NCI-H1105 treated with DMSO at 0.1 percent for 48 hours (cell line): ENCODE measurements at places on chromosomes 2 and 18.

- DNase-seq, result no peak
These were observed 94.8 kb downstream of the NDUFA10 start for GRCh38 chr2:239930378-239930777.

DNA sequence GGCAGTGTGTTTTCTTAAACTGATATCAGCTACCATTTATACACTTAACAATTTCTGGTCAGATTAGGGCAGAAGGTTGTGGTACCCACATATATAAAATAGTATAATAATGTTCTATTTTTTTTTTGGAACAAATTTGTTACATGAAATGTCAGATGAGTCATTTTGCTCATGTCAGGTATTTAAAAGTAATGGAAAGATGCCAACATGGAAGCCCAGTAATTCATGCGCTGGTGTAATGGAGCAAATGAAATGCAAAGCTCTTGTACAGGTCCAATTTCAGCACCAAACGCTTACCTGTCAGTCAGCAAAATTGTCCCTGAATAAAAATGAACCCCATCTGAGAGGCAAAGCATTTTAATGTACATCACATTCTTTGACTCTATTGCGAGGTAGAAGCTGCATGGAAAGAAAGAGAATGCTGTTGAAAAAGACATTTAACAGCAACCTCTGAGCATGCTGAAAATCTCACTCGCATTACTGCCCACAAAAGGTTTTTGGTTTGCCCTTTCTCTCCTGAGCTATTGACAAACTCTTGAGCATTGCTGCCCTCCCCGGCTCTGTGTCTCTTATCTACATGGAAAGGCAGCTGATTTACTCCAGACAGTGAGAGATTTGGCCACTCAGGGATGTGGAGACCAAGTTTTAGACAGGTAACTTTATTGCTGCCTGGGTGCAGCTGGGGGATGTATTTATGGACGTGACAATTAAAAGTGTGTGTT is 217.5 kb downstream of the CAMKMT start:
- no peak for DNase-seq

GRCh38 chr2:85277416-85278158 is 50.2 kb downstream of the TGOLN2 start:
- no peak for DNase-seq

DNA sequence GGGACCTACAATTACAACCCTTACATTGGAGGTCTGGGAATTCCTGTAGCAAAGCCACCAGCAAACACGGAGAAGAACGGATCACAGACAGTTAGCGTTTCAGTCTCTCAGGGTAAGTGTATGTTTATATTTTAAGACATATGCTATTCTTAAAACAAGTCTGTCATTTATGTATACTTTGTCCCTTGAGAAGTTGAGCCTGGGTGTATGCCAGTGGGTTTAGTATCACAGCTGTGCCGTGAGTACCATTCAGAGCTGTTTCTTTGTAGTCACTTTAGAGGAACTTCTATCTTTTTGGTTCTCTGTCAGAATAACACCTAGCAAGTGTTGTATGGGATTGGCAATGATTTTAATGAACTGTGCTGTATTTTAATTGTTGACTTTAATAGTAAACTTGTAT is 125.6 kb downstream of the BIRC6 start:
- DNase-seq, result no peak

- DNase-seq, result no peak
These were observed 67.5 kb upstream of the DTNB start for GRCh38 chr2:25740810-25741381.

DNA sequence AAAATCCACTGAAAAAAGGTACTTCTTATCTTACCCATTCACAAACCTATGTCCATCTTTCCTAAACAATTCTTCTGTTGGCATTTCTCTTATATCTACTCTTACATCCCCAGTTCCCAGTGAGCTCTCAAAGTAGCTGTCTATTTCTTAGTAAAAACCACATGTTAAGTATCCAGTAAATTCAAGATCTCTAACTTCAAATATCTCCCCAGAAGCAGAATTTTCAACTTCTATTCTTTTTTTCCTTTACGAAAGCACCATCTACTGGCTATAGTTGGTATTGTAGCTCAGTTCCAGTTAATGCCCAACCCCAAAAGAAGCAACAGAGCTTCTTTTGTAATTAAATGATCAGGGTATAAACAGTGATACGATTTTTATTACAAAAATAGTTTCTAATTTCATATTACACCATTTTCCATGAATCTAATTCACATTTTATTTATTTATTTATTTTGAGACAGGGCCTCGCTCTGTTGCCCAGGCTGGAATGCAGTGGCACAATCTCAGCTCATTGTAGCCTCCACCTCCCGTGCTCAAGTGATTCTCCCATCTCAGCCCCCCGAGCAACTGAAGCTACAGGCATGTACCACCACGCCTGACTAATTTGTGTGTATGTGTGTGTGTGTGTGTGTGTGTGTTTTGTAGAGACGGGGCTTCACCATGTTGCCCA is 28.5 kb downstream of the HRH4 start:
- DNase-seq, result peak; percentile 52

DNA sequence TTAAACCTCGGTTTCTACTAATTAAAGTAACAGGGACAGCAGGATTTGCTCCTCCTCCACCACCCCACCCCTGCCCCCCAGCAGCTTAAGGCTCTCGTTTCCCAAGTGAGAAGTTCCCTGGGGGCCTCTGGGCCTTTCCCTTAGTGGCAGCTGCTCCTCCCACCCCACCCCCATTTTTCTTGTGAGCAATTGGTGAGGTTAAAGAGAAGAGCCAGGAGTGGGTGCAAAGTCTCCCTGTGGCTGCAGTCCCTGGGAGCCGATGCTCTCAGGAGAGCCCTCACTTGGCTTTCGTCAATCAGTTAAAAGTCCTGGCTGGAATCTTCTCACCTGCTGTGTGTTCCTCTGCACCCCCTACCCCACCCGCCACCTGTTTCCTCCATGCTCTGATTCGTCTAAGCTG is 48.7 kb upstream of the AGAP1 start:
- no peak for DNase-seq

DNA sequence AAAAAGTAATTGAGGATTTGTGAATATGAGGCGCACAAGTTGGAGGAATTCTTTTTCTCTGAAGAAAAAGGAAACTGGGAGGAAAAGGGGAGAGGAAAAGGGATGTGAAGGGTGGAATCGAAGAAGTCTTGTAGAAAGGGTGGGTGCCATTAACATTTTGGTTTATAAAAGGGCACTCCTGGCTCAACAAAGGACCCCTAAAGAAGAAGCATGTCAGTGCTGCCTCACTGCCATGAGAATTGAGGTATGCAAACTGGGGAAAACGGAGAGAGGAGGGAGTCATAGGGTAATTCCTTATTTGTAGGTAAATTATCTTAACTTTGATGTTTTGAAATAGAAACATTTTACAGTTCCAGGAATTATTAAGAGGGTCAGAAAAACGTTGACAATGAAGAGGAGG is 207.2 kb downstream of the NAPG start:
- DNase-seq, result no peak

GRCh38 chr2:156466739-156467405 is 30.7 kb downstream of the GPD2 start:
- peak; percentile 4 for DNase-seq

- DNase-seq, result no peak
These were observed 1672.7 kb upstream of the TMEFF2 start for GRCh38 chr2:193867454-193867853.

DNA sequence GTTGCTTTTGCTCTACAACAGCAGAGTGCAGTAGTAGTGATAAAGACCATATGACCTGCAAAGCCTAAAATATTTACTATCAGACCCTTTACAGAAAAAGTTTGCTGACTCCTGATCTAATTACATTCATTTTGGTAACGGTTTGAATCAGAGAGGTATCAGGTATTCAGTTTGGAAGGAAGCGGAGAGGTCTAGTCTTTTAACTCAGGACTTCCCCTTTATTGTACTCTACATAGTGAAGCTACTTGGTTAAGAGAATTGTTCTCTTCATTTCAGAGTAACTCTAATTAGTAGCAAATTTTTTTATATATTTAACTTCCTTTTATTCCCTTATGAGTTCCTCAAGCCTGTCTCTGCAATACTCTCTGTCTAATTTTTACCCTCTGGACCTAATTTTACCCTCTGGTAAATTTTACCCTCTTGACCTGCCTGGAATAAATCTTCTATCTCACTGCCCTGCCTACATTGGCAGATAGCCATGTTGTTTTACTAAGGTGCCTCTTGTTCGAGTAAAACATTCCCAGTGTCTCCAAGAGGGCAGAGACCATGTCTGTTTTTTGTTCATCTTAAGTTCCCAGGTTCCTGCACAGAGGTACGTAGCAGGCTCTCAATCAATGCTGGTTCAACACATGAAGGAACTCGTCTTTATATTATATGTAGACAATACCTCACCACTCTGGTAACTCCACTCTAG is 170.6 kb downstream of the DNAH6 start:
- DNase-seq, result no peak

GRCh38 chr2:18412980-18413675 is 147.3 kb downstream of the RDH14 start:
- DNase-seq, result no peak

GRCh38 chr2:84472856-84473565 is 13.9 kb upstream of the SUCLG1 start:
- no peak for DNase-seq

- no peak for DNase-seq
These were observed 1162.7 kb upstream of the ZEB2 start for GRCh38 chr2:145682546-145683157.

GRCh38 chr2:176636401-176636800 is 367.2 kb downstream of the MTX2 start:
- DNase-seq, result no peak

GRCh38 chr2:23096906-23097602 is 287.9 kb upstream of the KLHL29 start:
- DNase-seq, result no peak

DNA sequence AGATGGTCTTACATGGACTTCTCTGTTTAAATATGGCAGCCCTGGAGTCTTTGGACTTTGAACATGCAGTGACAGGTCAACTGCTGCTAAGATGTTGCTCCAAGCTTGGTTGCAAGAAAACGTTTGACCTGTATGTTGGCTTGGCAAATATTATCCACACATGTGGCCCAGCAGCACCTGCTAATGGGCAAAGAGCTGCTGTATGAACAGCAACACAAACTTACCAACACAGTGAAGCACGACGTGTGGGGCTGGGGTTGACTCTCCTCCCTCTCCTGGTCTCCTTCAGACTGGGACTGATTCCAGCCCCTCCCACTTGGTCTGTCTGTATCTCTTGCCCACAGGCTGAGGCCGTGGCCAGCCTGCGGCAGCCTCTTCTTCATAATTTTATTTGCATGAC is 3.8 kb downstream of the KCNE4 start:
- DNase-seq, result peak; percentile 39

- DNase-seq, result no peak
These were observed 314.7 kb downstream of the METTL4 start for GRCh38 chr18:2256577-2256976.
